ENCODE measurements at places on chromosomes 16 and 17.

DNA sequence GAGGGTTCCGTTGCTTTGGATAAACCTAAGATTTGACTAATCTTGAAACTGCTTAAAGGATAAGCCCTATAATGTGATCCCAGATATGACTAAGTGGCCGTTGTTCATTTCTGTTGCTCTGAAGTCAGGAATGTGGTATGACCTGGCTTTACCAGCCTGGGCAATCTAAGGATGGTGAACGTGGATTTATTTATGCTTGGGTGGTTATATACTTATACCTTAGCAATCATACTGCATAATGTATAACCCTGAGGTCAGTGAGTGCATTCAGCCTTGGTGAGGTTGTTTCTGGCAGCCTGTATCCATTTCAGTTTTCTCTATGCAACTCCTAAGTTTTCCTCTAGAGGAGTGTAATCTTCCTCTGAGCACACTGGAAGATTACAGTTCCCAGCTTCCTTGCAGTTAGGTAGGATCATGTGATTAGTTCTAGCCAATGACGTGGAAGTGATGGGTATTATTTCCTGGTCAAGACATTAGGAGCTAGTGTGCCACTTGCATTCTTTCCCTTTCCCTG is 41.9 kb downstream of the FTO start:
- no peak for DNase-seq

- DNase-seq = no peak
Observed at GRCh38 chr16:50550035-50550434, 1.8 kb downstream of the NKD1 start.

GRCh38 chr16:47523342-47524006 is 62.3 kb downstream of the PHKB start:
- DNase-seq = peak; percentile 17

GRCh38 chr17:32285306-32285705 is 19.7 kb downstream of the RHBDL3 start:
- DNase-seq = no peak

DNA sequence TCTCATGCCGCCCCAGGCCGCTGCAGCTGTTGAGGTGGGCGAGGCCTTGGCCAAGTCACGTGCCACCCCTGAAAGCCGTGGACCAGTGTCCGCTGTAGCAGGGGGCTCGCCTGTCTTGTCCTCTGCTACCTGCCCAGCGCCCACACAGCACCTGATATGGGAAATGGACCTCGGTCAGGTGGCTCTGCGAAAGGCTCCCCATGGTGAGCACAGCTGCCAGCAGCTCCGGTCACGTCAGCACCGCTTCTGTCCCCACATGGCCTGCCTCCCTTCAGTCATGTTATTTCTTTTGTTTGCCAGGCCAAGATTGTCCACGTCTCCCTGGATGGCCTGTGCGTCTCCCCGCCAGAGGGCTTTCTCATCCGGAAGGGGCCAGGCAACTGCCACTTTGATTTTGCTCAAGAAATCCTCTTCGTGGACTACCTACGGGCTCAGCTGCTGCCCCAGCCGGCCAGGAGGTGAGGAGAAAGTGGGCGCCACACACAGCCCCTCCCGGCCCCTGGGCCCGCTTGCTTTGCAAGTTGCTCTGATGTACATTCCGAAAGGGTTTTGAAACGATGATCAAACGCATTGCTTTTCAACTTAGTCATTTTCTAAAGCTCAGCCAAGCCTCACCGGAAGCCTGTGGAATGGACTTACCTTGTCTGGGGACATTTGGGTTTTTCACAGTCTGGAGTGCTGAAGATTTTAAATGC is 219.8 kb downstream of the KATNIP start:
- DNase-seq = no peak

Measured in Ammon's horn (tissue), 1 donor.